ENCODE measurements at places on chromosomes 7 and 10.

- no peak for DNase-seq
These were observed 193.4 kb upstream of the PRSS58 start for GRCh38 chr7:142451296-142451695.

GRCh38 chr7:158386866-158387545 is 200.6 kb downstream of the PTPRN2 start:
- DNase-seq: no peak

DNA sequence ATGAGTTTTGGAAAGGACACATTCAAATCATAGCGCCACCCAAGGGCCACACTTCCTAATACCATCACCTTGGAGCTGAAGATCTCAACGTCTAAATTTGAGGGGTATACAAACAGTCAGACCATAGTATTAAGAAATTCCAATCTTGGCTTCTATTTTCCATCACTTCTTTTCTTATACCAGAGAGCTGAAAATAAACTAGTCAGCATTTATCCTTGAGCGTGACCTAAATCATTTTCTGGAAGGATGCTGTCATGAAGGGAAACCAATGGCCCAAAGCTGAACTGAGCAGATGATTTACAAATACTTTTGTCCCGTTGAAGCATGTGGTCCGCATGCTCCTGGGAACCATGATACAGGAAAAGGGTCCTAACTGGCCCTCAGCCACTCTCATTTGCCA is 921.9 kb downstream of the CCSER2 start:
- no peak for DNase-seq

GRCh38 chr7:144408121-144408520 is 4.6 kb upstream of the NOBOX start:
- DNase-seq: no peak

DNA sequence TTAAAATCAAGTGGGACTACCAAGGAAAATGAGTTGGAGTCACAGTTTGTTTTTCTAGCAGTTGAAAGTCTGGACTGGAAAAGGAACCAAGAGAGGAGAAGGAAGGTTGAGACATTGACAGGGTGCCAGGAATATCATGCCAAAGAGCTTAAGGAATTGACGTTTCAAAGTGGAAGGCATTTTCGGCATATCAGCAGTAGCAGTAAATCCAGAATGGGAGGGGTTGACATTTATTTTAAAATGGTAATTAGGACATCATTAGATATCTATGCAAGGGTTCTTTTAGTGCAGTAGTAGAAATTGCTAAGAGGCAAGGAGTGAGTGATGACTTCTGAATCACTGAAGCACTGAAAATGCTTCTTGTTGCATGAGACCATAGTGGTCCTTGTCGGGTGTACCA is 335.9 kb upstream of the PLXDC2 start:
- no peak for DNase-seq

- no peak for DNase-seq
These were observed 486.4 kb upstream of the FOXK1 start for GRCh38 chr7:4195660-4196059.

DNA sequence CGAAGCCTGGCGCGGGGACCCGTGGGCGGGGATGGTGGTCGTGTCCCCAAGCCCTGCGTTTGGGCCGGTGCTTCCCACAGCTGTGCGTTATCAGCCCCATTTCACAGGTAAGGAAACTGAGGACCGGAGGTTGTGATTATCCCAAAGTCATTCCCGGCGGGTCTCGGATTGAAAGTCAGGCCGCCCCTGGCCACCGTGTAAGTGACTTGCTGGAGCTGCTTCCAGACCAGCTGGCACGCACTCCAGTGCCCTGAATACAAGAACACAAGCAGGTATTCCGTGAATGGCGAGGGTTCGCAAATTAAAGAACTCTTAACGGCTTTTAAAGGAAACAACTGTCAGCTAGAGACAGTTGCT is 675 bp upstream of the ATE1 start:
- DNase-seq: peak; percentile 50

DNA sequence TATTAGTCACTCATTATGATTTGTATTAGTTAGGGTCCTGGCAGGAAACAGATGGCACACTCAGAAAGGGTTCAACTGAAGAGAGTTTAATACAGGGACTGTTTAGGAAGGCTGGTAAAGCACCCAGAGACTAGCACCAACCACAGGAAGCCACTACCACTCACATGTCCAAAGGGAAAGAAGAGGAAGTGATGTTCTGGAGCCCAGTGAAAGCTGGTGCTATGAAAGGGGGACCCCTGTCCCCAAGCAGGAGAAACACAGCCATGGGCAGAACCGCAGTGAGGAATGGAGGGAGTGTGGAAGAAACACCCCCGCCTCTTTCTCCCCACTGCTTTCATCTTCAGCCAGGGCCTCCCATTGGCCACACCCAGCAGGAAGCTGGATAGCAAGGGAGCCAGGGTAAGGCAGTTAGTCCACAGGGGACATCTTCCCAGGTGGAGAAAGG is 3.2 kb upstream of the VSIR start:
- no peak for DNase-seq

- DNase-seq: no peak
These were observed 67.4 kb upstream of the MPP7 start for GRCh38 chr10:28370107-28370835.

DNA sequence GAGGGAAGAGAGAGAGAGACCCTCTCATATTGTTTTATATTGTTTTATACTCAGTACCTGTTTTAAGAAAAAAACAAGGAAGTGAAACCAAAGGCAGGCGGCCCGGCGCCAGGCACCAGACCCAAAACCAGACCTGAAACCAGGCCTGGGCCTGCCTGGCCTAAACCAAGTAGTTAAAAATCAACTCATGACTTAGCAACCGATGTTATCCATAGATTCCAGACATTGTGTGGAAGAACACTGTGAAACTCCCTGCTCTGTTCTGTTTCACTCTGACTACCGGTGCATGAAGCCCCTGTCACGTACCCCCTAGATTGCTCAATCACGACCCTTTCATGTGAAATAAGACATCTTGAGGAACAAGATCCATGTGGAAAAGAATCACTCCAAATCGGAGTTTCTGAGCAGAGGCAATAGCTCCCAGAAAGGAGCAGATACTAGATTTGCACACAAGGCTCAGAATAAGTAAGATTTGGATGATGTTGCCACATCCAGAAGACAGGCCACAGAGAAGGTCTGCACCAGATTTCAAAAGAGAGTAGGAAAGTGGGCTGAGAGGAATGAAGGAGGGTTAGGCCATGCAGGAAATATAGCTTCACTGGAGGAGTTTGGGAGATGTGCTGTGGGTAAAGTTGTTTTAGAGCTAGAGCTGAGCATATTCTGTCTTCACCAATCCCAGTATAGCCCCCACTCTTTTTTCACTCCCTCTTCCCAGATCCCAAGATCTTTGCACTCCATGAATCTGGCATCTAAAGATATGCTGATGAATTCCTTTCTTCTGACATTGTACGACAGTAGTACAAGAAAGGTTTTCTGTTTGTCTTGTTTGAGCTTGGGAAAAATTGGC is 8.8 kb upstream of the ZNF248 start:
- DNase-seq: no peak

DNA sequence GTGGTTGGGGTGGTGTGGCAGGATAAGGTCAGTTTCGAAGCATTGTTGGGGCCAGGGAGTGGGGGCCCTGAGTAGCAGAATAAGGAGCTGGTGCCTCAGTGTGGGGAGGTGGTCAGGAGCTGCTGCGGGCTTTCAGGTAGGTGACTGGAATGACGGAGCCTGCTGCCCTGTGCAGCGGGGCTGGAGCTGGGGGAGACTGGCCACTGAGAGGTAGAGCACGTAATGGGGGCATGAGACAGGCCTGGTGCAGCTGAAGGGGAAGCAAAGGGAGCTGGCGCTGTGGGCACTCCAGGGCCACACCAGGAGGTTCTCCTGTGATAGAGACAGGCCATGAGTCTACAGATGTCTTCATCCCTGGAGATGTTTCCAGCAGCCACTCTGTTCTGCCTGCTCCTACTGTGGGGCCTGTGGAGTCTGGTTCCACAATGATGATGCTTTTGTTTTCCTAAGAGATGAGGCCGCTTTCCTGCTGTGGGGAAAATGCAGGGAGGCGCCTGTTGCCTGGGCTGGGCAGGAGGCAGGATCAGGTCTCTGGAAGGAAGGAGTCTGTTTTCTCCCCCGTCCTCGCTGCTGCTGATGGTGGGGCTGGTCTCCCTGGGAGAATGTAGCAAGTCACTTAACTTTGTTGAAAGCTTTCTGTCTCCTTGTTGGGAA is 31.1 kb downstream of the NUB1 start:
- no peak for DNase-seq

All from midbrain (tissue), 1 donor.